Dorsolateral prefrontal cortex (tissue), 122 donors: ENCODE measurements at places on chromosomes 7 and 10. TPM values are rescaled to one million over a fixed set of nuclear protein-coding genes. Genes with fewer than 3 reads are reported as not detected.

LIPN gene
- total RNA-seq, result not detected

CFTR gene
- 6.0 TPM for total RNA-seq

XRCC2 gene
- total RNA-seq, result 1.2 TPM

ASB15 gene
- total RNA-seq, result not detected

SLC16A9 gene
- total RNA-seq, result 9.2 TPM

JCAD gene
- total RNA-seq, result 54.0 TPM

DEPP1 gene
- 71.5 TPM for total RNA-seq

TUBB8 gene
- total RNA-seq, result 1.2 TPM

TMEM248 gene
- total RNA-seq, result 79.0 TPM

MSS51 gene
- 5.9 TPM for total RNA-seq

TMEM196 gene
- total RNA-seq, result 8.9 TPM

BUD31 gene
- 79.9 TPM for total RNA-seq

MBL2 gene
- total RNA-seq, result not detected

ANXA8L1 gene
- total RNA-seq, result not detected

RARRES2 gene
- 24.3 TPM for total RNA-seq

CCDC172 gene
- total RNA-seq, result not detected

POP7 gene
- total RNA-seq, result 22.0 TPM

MALRD1 gene
- 1.9 TPM for total RNA-seq

CARD11 gene
- 3.2 TPM for total RNA-seq

PIK3CG gene
- total RNA-seq, result 3.5 TPM

GSTO2 gene
- total RNA-seq, result 17.6 TPM
